ENCODE measurements at places on chromosomes 16 and 17. TPM values are rescaled to one million over a fixed set of nuclear protein-coding genes. Genes with fewer than 3 reads are reported as not detected.

Gene VKORC1
- 107 TPM for total RNA-seq

Gene GGT6
- total RNA-seq = 0.08 TPM

Gene ZFPM1
- 1.2 TPM for total RNA-seq

Gene ACSM2A
- not detected for total RNA-seq

Gene COQ7
- total RNA-seq = 16.2 TPM

Gene CD79B
- not detected for total RNA-seq

Gene XAF1
- total RNA-seq = 0.84 TPM
